ENCODE measurements at places on chromosomes 7 and 10.

DNA sequence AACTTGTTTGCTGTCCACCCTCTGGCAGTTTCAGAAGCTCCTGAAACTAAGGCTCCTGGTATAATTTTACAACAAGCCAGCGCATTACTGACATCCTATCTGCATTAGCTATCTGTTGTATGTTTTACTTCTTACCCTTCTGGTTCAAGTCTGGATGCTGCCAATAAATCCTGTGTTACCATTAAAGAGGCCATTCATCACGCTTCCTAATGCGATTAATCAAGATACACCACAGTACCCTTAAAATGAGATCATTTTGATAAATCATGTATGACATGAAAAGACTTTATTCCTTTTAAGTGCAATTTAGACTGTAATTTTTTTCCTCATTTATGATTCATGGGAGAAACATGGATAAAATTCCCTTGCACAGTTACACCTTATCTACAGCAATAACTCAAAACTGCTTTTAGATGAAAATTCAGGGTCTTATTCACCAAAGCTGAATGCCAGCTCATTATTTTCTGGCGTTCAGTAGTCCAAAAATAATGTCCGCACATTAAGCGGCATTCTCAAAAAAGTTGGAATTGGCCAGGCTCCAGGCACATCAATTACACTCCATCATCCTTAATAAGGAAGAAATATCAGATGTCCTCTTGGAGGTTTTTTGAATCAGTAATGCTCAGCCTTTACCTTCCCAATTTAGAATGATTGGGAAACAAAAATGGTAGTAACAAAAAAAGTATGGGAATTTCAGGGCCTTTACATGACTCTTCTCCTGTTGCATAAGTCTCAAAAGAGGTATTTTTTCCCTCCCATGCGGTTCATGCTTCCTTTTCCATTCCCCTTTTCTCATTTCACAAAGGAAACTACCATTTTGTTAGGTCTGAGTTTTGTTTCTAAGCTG lies 878.5 kb downstream of the LRMDA start:
- no peak for DNase-seq

DNA sequence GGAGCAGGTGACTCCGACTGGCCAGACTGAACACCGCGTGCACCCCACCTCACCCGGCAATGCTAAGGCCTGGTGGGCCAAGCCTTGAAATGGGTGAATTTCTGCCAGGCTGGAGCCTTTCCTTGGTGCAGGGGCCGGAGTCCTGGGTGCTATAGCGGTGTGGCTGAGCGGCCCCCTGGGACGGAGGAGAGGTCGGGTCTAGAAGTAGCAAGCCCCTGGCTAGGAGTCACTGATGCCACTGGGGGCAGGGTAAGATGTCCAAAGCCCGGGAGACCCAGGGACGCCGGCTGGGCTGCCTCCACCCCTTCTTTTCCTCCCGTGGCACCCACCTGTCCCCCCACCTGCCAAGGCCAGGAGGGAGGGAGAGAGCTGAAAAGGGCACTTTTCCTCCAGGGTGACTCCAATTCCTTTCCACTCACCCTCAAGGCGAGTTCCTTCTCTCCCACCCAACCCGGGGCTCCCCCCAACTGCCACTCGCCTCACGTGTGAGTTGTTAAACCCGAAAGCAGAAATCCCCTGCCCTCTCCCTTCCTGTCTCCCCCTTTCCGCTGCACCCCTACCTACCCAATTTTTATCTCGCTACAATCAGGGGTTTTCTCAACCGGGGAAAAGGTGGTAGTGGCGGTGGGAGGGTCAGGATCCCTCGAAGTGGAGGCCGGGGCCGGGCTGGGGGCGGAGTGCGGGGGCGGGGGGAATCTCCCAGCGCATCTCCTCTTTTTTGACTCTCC lies 6.0 kb upstream of the GATA3 start:
- no peak for DNase-seq

DNA sequence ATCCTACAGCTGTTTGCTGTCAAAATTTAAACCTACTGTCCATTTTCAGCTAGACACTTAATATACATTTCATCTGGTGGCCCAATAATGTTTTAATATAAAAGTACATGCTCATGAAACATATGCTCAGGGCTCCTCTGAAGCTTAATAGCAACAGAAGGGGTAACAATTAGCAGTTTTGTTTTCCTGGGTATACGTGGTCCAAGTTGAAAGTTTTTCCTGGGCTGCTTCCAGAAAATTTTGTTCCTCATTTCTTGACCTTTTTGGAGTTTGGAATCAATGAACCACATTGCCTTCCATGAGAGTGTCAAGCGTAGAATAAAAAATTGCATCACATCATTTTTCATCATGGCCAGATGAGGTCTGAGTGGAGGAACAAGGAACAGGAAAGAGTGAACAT lies 537.3 kb upstream of the MGMT start:
- no peak for DNase-seq

DNA sequence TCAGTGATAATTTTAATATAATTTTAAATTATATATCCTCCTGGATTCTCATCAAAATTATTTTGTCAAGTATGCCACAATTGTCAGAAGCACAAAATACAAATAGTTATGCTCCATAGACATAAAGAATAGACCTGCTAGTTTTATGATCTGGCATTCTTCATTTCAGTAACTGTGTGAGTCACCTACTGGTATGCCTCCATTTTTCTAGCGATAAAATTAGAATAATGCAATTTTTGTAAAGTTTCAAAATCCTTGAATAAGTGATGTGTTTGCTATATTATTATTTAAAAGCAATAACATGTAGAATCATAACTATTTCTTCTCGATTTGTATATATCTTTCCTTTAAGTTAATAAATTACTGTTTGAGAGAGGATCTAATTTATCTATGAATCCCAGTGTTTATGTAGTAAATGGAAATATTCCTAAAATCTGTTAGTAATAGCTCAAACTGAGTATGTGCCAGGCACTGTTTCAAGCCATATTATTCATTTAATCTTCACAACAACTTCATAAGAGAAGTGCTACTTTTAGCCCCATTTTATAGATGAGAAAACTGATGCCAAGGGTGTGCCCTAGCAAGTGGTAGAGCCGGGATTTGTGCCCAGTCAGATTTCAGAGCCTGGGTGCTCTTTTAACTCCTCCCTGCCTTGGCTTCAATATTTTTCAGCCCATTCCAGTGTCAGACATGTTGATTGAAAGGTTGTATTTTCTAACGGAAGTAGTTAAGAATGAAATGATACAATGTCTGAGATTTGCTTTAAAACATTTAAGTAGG lies 38.4 kb downstream of the NET1 start:
- DNase-seq = no peak

GRCh38 chr7:37220664-37221063 lies 228.0 kb downstream of the ELMO1 start:
- DNase-seq = no peak

DNA sequence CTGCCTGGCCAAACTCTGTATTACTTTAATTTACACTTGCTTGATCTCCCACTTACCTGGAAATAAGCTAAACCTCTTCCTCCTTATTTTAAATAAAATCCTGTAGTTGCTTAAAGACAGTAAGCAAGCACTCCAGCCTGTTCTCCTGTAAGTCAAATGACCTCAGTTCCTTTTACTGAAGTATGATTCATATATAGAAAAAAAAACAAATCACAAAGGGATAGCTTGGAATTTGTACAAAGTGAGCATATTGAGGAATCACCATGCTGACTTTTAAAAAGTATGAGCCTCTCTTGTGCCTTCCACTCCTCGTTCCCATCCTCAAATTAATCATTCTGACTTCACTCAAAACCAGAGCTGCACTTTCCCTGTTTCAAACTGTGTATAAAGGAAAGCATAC lies 52.0 kb downstream of the C10orf90 start:
- DNase-seq = no peak

DNA sequence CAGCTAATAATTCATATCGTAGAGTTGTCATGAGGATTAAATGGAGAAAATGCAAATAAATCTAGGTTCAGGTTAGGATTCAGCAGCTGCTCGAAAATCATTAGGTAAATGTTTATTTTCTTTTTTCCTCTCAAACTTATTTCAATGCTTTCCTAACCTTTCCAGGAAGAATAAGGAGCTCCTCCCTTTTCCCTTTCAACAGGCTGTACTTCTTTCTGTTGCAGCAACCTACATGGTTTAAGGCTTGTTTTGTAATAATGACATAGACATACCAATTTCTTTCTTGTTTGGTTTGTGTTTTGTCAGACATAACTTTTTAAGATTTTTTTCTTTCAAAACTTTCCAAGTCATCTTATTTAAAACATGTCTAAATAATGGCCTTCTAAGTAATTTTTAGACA lies 18.2 kb downstream of the GPR141 start:
- DNase-seq = no peak

- DNase-seq = no peak
Measured at GRCh38 chr10:78581133-78581694, 487.6 kb upstream of the ZMIZ1 start.

DNA sequence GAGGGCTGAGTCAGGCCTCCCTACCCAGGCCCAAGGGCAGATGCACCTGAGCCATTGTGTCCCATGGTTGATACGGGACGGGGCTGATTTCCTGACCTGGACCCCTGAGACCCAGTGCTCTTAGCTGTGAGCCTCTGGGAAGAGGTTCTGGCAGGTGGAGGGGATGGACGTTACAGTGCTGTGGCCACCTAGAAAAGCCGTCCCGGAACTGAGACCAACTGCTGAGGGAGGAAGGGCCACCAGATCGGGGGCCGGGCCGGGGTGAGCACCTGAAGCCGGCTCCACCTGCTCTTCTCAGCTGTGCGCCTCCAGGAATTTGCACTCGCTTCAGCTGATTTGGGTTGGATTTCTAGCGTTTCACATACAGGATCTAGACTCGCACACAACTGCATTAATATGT lies 35.4 kb downstream of the CHST12 start:
- no peak for DNase-seq

- no peak for DNase-seq
Measured at GRCh38 chr7:66732439-66732838, 8.1 kb upstream of the RABGEF1 start.

DNA sequence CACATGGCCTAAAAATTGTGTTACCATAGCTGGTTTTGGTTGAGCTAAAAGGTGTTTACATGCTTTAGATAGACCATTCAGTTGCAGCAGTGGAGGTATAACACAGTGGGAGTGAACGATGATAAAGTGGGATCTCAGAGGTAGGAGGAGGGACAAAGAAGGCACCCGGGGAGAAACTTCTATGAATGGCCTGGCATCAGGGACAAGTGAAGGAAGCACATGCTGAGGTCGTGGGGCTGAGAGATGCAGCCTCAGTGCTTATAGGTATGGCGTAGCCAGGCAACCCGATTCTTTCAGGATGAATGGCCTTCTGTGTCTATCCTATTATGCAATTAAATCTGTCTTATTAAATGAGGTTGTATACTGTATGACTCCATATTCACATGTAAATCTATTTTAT lies 3.9 kb upstream of the CDK6 start:
- DNase-seq = no peak

- no peak for DNase-seq
Measured at GRCh38 chr10:11167233-11167966, 149.7 kb downstream of the CELF2 start.

GRCh38 chr10:37549054-37549453 lies 308.4 kb downstream of the ZNF248 start:
- DNase-seq = no peak

DNA sequence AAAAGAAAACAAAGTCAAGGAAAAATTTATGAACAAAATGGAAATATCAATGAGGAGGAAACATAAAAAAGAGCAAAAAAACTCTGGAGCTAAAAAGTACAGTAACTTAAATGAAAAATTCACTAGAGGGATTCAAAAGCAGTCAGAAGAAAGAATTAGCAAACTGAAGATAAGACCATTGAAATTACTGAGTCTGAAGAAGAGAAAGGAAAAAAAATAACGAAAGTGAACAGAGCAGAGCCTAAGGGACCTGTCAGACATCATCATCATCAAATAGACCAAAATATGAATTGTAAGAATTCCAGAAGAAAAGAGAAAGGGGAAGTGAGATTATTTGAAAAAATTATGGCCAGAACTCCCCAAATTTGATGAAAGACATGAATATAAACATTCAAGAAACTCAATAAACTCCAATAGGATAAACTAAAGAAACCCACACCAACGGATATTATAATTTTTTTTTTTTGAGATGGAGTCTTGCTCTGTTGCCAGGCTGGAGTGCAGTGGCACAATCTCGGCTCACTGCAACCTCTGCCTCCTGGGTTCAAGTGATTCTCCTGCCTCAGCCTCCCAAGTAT lies 16.2 kb downstream of the NPC1L1 start:
- no peak for DNase-seq

DNA sequence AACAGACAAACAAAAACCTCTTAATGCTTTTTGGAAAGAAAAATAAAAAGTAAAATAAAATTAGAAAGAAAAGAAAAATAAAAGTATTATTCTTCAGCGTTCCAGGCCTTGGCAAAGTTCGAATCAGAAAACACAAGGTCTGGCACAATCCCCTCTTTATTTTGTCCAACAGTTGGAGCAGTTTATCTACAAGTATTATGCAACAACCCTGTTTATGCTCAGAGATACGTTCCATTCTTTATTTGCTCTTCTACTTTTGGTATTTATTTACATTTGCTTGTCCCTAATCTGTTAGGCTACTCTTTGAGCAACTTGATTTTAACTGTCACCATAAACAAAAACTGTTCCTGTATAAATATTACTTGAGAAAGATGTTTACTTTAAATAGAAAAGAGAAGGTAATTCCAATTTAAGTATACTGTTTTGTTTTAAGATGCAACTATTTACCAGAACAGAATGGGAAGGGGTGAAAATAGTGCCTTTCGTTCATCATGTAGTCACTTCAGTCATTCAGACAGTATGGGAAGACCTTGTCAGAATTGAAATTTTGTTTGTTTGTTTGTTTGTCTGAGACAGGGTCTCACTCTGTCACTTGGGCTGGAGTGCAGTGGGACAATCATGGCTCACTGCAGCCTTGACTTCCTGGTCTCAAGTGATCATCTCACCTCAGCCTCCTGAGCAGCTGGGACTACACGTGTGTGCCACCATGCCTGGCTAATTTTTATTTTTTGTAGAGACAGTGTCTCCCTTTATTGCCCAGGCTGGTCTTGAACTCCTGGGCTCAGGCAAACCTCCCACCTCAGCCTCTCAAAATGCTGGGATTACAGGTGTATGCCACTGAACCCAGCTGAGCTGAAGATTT lies 5.7 kb downstream of the PDK4 start:
- DNase-seq = no peak

- no peak for DNase-seq
Measured at GRCh38 chr7:122183106-122183505, 39.1 kb upstream of the AASS start.

DNA sequence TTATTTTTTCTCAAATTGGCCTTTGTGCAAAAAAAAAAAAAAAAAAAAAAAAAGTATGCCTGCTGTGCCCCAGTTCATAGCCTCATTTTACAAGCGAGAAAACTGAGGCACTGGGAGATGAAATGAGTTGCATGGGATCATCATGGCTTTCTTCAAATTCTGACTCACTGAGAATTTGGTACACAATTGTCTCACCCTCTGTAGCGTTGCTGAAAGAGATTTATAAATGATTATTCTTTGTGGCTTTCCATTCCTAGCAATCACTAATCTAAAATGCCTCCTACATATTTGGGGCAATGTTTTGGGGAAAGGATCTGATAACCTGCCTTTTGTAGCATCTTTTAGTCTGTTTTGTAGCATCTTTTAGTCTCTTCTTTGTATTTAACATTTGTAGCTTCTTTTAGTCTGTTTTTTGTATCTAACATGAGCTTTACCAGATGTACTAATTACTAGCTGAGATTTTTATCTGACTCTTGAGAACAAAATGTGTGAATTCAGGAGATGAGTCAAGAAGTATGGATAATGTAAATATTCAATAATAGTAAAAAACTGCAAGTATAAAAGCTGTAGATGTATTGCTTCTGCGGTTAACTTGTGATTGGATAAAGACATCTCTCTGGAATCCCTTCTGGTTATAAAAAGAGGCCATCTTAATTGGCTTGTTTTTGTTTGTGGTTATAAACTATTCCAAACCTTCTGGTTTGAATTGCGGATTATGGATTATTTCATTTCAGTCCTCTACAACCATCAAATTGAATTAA lies 161.4 kb downstream of the ARID5B start:
- no peak for DNase-seq
